ENCODE measurements at places on chromosomes 4 and X.

DNA sequence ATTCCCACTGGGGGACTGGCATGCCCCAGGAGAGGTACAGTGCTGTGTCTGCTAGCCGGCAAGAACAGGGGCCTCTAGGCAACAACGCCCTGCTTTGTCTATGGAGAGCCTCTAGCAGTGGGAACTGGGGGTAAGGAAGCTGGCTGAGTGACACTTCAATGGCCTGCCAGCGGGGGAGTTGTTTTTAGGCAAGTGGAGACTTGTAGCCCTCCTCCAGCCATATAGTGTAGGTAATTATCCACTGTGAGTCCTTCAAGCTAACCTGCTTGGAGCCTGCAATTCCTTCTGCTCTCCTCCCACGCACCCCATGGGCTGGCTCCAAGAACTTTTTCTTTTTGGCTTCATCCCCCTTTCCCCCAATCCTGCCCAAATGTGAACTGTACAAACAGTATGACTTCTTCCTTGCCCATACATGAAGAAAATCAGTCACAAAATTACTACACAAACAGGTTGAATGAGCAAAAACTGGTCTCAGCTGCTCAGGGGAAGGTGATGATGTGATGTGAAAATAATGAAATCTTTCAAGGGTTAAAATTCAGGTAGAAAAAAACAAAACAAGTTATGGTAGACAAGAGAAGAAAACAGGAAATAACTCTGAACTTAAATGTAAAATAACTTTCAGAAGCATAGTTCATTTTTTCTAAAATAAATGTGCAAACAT is 33.1 kb downstream of the LEF1 start:
- no peak for DNase-seq

DNA sequence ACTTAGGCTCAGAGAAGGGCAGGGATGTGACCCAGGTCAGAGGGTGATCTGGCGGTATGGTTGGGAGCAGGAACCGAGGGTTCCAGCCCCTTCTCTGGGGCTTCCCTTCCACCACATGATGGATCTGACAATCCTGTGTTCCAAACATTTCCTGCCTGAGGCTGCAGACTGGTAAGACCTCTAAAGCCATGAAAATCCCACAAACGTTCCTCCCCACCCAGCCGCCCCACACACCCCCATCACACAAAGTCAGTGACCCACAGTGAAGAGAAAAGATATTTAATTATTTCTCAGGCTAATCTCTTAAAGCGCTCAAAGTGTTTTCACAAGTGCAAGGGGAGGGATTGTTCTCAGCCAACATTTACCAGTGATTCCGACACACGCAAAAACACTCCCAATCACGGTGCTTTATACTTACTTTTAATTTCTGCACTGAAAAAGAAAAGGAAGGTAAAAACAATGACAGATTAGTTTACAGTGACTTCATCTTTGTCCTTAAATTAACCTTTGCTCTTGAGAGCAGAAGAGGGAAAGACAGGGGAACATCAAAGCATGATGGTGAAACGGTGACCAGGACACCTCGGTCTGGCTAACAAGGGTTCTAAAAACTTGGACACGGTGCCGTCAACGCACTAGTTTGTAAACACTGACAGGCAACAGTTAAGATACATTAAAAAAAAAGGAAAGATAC is 42.4 kb downstream of the WDR1 start:
- DNase-seq: no peak

DNA sequence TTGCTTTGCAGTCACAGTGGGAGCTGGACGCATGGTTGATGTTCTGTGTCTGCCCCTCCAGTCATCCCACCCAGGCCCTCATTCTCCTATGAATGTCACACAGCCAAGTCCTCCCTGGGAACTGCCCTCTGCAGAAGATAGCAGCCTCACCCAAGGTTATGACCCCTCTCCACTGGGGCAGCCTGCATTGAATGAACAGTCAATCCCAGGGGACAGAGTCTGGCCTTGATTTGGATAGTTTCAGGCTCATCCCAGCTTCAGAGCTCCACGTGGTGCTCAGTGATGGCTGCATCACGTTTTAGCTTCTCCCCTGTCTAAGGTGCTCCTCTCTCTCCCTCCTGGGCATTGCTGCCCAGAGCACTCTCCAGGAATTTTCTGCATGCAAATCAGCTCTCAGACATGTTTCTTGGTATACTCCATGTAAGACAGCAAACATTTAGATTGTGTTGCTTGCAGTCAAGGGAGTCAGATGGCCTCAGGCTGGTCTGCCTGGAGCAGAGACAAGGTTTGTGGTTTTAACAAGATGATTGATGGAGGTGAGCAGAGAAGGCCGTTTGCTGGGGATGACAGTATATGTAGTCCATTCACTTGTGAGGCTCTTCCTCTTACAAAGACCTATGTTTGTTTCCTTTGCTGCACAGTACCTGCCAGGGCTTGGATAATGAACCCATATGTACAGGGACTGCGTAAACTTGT is 56.1 kb upstream of the MSX1 start:
- no peak for DNase-seq

DNA sequence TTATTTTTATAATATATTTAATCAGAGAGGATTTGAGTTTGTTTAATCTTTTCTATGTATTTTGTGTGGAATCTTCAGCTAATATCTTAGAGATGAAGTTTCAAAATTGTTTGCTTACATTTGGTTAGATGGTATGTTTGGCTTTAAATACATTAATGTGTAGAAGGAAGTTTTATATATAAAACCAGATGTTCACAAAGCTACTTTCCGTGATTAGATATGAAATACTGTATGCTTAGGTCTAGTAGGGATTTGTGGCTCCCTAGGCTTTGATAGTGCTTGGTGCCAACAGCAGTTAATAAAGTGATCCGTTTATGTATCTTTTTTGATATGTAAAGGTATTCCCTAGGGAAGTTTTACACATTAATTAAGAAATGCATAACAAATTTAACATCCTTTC is 223.0 kb downstream of the ARHGAP10 start:
- DNase-seq: no peak

DNA sequence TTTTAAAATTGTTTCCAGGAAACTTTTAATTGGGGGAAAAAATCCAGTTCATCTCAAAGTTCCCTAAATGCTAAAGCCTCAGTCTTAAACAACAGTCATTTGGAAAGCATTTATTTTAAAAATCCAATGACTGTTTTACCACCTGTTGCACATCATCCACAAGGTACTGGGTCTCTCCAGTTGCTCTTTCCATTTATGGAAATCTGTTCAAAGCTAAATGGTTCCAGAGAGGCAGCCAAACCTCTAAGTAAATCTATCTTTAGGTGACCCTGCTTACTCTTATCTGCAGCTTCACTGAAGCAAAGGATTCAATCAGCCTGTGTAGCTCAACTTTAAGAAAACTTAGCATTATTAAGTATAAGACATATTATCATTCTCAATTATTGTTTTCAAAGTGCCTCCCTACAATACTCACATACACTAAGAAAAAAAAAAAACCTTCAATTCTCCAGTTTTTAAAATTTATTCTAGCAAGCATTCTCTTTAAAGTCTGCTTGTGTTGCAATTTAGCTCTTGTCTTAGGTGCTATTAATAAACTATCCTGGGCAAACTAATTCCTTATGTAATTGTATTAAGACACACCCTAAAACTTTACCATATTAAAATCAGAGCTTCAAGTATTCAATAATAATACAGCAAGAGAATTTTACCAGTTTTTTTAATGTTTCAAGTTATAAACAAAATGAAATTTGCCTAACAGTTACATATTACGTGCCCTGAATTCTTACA is 60.6 kb downstream of the NOCT start:
- no peak for DNase-seq

- DNase-seq: no peak
Measured at GRCh38 chrX:7828594-7828993, 14.4 kb upstream of the VCX start.

DNA sequence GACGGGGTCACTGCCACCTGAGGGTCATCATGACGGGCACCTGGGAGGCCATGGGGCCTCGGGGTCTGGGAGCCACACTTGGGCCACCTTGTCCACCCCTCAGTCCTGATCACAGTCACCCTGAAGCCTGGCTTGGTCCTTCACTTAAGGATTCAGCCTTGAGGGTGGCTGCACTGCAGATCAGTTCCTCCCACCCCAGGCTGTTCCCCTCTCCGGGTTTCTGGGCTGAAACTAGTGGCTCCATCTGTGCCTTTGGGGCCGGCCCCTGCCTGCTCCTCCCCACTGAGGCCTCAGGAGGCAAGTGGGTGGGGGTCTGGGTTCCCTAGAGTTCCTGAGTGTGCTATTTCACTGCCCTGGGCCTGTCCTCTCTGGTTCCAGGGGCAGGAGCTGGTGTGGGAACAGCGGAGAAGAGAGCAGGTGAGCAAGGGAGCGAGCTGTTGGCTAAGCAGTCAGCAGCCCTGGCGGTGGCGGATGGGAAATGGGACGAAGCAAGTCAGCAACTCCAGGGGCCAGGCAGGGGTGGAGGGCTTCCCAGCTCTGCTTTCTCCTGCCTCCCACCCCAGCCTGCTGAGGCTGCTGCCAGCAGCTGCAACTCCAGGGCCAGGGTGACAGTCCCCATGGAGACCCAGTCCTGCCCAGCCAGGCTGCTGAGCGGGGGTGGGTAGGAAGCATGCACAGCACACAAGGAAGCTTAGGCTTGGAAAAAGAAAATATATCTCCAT is 81.2 kb downstream of the TMEM144 start:
- no peak for DNase-seq

- DNase-seq: no peak
Measured at GRCh38 chr4:47786958-47787370, 50.9 kb downstream of the CORIN start.

- DNase-seq: no peak
Measured at GRCh38 chr4:113945906-113946305, 33.5 kb downstream of the ARSJ start.

GRCh38 chr4:1277667-1278665 is 11.7 kb upstream of the MAEA start:
- DNase-seq: no peak

GRCh38 chrX:32126997-32127396 is 1055.2 kb upstream of the FTHL17 start:
- no peak for DNase-seq

DNA sequence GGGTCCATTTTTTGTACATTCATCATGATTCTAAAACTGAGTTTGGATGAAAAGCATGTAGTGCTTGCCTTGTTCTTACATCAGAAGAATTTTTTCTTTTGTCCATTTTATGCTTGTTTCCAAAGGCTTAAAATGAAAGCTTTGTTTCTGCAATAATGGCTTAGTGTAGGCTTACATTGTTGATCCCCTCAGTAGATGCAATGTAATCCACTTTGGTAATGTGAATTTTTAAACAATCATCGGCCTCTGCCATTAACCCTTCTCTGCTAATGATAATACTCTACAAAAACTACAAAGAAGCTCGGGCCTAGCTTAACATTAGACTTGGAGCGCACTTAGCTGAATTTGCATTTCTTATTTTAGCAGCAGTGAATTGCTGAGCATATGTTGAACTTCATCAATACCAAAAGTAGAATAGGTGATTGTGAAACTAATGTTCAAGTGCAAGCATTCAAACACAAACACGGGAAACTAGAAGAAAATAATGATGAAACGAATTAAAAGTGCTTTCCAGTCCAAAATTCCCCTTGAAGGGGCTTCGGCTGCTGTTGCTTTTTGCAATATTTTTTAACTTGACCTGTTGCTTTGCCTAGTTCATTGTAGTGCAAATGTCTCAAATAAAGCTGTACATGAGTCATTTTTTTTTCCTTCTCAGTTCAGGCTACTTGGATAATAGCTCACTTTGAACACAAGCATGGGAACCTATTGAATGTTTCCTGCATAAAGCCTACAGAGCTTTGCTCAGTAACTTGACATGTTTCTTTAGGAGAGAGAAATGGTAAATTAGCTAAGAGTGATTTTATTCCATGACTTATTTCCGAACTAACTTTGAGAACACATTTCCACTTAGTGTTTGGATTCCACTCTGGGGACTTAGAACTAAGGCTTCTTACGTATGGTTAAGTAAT is 66.5 kb downstream of the SLIT2 start:
- DNase-seq: no peak

DNA sequence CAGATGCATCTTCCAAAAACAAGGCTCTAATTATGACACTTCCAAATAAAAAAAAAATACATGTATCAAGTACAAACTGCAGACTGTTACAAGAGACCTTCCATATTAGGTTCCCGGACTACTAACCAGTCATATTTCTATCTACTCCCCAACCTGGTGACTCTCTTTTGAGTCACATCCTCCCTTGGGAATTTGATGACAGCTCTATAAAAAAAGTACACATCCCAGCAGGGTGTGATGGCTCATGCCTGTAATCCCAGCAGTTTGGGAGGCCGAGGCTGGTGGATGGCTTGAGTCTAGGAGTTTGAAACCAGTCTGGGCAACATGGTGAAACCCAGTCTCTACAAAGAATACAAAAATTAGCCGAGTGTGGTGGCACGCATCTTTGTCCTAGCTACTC is 14.9 kb downstream of the RPGR start:
- DNase-seq: no peak

- no peak for DNase-seq
Measured at GRCh38 chr4:16608123-16608522, 290.3 kb downstream of the LDB2 start.

- peak; percentile 41 for DNase-seq
Measured at GRCh38 chr4:15402974-15403373, 24.9 kb upstream of the C1QTNF7 start.

GRCh38 chr4:38669208-38669607 is 5.2 kb downstream of the KLF3 start:
- peak; percentile 25 for DNase-seq

All from Kasumi-1 (cell line).